Stimulated activated CD4-positive, alpha-beta T cell treated with anti-CD3 and anti-CD28 coated beads, Interleukin-12 subunit alpha, Interleukin-12 subunit beta, amount 100 ng/mL, for 4 hours (primary cell): ENCODE measurements at places on chromosomes 13 and 19.

- peak; percentile 45 for DNase-seq
These were observed 4.2 kb downstream of the PRR36 start for GRCh38 chr19:7869910-7870511.

GRCh38 chr19:5889288-5889971 is 14.2 kb downstream of the NDUFA11 start:
- no peak for DNase-seq

DNA sequence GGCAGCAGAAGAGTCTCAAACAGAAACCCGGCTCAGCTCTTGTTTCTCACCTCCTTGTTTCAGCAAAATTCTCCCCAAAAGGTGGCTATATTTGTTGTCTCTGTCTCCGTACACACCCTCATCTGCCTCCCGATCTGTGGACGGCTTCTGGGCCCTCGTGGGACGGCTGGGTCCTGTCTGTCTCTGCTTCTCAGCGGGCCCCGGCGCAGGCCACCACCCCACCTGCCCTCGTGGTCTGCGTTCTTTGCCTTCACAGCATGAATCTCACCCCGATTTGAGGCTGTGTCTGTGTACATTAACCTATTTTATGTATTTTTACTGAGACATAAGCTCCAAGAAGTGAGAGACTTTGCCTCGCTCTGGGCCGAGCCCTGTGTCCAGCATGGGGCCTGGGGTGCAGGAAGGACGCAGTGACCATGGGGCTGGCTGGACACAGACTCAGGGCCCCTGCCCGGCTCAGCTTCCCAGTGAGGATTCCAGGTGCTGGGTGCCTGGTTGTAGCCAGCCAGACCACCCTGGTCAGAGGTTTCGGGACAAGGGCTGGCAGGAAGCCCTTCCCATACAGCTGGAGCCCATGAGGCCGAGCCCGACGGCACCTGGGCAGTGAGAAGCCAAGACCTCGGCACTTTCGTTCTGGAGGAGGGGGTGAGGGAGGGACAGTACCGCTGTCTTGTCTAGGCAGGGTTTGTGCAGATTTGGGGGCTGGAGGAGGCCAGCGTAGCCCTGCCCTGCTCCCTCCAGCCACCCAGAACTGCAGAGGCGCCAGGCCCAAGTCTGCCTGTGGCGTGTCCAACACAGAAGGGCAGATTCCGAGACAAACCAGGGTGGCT is 78.5 kb upstream of the MCF2L start:
- no peak for DNase-seq

DNA sequence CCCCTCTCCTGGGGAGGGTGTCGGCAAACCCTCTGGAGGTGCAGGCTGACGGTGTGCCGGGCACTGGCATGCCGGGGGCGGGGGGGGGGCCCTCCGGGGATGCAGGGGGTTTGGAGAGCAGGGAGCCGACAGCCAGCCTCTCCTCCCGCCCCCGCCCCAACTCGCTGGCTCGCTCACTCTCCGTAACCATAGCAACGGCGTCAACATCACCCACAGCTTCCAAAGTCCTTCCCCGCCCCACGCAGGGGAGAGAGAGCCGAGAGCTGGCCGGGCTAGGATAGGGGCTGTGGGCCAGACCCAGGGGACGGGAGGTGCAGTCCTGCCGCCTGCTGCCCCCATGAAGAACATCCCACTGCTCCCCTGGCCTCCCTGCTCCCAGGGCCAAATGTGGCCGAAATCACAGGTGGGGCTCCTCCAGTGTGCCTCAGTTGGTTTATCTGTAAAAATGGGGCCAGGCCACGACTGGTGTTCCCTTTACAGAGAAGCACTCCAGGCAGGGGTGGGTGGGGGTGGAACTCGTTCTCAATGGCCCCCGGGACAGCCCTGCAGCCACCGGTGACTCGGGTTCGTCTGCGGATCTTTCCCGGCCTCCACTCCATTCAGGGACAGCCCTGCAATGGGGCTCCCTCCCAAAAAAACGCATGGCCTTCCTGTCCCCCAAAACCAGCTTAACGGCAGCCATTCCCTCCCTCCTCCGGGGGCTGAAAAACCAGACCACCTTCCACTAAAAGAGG is 3.2 kb downstream of the KLF16 start:
- no peak for DNase-seq

DNA sequence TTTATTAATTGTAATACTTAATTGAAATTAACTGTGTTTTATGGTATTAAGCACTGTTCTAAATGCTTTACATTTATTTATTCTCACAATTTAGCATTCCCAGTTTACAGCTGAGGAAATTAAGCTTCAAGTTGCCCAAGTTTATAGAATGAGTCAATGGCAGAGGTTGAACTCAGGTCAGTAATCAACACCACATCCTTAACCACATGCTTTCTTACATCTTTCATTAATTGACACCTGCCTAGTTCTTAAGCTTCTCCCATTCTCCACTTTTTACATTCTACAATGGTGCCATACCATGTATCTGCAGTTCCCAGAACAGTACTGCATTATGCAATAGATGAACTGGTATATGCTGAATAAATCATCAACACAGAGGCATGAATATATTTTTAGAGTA is 11.7 kb upstream of the RBM26 start:
- DNase-seq = no peak
